ENCODE measurements at places on chromosomes 11 and 22.

- peak; percentile 8 for DNase-seq
These were observed 75.2 kb downstream of the DHCR7 start for GRCh38 chr11:71372693-71373657.

DNA sequence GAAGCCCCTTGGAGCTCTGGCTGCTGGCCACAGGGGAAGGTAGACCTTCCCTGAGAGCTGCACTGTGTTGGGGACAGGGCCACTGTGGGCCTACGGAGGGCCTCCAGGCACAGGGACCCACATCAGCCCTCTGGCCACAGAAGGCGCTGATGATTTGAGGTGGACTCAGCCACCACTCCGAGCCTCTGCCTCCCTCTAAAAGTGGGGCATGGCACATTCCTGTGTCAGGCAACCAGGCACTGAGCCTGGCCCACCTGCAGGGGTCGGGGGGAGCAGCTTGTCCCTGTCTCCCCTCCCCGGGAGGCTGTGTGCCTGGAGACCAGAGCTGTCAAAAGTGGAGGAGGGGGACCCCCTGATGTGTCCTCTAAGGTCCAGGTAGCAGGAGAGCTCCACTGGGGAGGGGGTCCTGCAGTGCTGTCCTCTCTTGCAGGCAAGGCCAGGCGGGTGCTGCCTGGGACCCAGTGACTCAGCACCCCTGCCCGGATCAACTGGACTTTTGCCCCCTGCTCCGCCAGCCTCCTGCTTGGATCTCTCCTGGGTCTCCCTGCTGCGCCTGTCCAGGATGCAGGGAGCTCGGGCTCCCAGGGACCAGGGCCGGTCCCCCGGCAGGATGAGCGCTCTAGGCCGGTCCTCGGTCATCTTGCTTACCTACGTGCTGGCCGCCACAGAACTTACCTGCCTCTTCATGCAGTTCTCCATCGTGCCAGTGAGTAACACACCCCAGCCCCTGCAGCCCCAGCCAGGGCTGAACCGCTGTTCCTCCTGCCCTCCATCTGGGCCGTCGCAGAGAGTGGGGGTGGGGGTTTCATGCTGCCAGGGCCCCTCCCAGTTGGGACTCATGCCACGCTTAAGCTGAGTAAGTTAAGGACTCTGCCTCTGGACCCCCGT, 17.5 kb upstream of the CDKN1C start:
- no peak for DNase-seq

DNA sequence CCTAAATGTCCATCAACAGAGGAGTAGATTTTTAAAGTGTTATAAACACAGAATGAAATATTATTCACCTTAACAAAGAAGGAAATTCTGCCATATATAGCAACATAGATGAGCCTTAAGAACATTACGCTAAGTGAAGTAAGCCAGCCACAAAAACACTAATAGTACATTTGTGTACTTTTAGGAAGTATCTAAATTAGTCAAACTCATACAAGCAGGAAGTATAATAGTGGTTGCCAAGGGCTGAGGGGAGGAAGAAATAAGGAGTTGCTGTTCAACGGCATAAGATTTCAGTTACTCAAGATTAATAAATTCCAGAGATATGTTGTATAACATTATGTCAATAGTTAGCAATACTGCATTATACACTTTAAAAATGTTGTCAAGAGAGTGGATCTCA, 181.7 kb upstream of the ZC3H12C start:
- DNase-seq = no peak

- no peak for DNase-seq
These were observed 128.2 kb downstream of the ZNF280B start for GRCh38 chr22:22380098-22381030.

DNA sequence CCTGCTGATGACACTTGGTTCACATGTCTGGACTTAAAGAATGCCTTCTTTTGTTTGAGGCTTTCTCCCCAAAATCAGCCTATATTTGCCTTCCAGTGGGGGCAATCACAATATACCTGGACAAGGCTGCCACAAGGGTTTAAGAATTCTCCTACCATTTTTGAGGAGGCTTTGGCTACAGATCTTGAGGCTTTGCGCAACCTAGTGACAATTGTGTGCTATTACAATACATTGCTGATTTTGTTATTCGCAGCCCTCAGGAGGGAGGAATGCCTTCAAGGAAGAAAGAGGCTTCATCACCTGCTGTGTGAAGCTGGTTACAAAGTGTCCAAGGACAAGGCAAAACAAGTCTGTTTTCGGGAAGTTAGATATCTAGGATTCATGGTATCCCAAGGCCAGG, 50.8 kb upstream of the OR4C15 start:
- DNase-seq = no peak

GRCh38 chr11:35454362-35454761, 35.0 kb upstream of the SLC1A2 start:
- DNase-seq = no peak

GRCh38 chr11:126185259-126186024, 26.0 kb downstream of the RPUSD4 start:
- DNase-seq = no peak

DNA sequence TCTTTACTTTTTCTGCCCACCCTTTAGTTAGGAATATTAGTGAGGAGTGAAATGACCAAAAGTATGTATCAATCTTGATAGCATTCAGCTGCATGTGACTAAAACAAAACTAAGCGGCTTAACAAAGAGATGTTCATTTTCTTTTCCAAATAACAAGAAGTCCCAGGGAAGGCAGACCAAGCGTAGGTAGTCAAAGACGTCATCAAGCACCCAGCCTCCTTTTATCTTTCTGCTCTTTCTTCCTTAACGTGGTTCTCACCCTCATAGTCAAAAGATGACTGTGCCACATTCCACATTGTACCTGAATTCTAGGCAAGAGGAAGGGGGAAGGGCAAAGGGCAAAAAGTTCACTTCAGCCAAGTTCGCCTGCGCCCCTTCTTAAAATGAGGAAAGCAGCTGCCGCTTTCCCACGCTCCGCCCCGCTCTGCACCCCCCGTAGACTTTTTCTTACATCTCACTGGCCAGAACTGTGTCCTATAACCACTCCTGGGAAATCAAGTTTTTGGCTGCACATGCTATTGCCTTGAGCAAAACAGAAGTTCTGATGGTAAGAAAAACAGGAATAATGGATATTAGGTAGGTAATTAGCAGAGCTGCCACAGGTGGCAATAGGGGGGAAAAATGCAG, 14.6 kb upstream of the PGM2L1 start:
- no peak for DNase-seq

- peak; percentile 25 for DNase-seq
These were observed 9.4 kb downstream of the CBX6 start for GRCh38 chr22:38862375-38863329.

- DNase-seq = no peak
These were observed 43.5 kb downstream of the PPFIA1 start for GRCh38 chr11:70313945-70314344.

DNA sequence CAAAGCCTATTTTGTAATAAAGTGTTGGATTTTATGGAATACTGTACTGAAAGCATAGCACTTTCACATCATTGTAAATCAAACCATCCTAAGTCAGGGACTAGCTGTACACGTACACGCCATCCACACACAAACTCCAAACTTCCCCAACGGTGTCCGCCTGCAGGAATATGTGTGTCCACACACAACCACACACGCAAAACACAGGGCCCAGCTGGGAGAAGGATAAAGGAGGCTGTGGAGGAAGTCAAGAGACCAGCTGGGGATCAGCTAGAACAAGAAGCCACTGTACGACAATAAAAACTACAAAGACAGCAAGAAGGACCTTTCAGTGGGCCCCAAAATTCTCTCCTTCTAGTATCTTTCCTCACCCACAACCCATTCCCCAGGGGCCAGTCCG, 1.6 kb downstream of the TRIM29 start:
- DNase-seq = no peak

- DNase-seq = no peak
These were observed 6.6 kb upstream of the MRGPRG start for GRCh38 chr11:3225159-3225758.

DNA sequence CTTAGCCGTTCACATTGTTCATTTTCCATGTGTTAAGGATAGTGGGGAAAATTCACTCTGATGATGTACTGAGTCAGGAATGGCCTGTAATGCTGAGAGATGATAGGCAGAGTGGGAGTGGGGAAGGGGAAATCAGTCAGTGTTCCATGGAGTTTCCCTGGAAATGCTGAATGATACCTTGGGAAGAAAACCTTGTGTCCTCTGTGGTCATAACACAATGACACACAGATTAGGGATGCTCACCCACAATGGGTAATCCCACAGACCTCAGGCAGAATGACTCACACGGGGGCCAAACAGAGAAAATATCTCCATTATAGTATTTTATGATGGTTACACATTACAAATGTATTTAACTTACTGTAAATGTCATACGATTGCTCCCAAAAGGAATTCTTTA, 118.0 kb downstream of the SNX19 start:
- no peak for DNase-seq

DNA sequence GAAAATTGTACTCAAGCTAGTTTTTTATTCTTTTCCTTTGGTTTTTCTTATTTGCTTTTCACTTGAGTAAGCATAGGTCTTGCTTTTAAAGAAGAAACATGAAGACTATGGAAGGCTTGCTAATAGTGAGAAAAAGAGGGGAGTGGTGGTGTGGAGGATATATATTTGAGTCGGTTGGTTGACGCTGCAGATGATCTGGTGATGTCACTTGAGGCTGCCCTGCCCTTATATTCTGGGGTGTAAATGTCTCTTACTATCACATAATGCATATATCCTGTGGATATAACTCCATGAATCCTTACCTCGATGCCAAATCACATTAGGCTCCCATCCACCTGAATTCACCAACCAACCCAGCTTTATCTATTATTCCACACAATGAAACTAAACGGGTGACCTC, 2.9 kb downstream of the GRIA4 start:
- DNase-seq = no peak

- DNase-seq = no peak
These were observed 28.7 kb downstream of the TMEM184B start for GRCh38 chr22:38244106-38244505.

DNA sequence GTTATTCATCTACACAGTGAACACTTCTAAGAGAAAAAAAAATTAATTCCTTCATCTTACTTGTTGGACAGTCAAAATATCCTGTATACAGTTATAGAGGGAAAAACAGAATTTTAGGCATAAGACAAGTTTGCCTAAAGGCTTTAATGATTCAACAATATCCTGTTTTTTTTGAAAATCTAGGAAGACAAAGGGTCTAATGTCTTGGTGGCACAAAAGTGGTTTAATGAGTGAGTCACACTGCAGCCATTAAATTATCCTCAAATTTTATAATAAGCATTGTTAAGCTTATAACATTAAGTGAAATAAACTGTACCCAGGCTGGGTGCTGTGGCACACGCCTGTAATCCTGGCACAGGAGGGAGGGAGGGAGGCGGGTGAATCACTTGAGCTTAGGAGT, 72.9 kb downstream of the GAB2 start:
- no peak for DNase-seq

GRCh38 chr22:37817705-37818408, 5.3 kb upstream of the GALR3 start:
- DNase-seq = peak; percentile 82

GRCh38 chr11:67614730-67615714, 8.3 kb downstream of the NDUFV1 start:
- no peak for DNase-seq

DNA sequence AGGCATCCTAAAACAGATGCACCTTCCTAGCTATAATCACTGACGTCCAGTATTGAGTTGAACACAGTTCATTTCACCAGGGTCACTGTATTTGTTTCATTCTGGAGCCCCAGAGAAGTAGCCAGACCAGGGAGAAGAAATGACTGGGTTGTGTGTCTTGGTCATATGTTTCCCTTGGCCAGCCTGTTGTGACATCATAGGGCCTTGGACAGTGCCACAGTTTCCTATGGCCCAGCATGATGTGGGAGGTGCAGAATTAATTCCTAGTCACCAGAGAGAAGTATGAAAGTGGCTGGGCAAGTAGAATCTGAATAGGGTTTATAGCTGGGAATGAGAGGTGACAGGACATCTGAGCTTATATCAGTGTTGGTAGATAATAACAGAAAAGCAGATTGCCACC, 84.0 kb upstream of the ZBED5 start:
- no peak for DNase-seq

- DNase-seq = no peak
These were observed 10.1 kb downstream of the PKNOX2 start for GRCh38 chr11:125174686-125175085.

GRCh38 chr22:42323971-42324370, 53.5 kb upstream of the TCF20 start:
- no peak for DNase-seq

- DNase-seq = no peak
These were observed 7.4 kb upstream of the TH start for GRCh38 chr11:2178906-2179494.

DNA sequence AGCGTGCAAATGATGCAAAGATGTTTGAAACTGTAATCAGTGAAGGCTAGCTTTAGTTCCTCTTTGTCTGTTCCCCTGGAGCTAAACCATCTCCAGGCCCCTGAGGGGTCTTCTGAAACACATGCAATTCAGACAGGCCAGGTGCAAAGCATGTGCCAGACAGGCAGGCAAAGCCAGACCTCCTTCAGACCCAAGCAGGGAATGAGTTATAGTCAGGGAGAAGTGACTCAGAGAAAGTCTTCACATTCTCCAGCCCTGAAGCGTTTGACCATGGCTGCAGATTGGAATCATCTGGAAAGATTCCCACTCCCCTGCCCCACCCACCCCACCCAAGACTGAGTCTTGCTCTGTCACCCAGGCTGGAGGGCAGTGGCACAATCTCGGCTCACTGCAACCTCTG, 187.0 kb upstream of the ISX start:
- no peak for DNase-seq

- DNase-seq = no peak
These were observed 45.4 kb downstream of the WNT11 start for GRCh38 chr11:76160856-76161255.

DNA sequence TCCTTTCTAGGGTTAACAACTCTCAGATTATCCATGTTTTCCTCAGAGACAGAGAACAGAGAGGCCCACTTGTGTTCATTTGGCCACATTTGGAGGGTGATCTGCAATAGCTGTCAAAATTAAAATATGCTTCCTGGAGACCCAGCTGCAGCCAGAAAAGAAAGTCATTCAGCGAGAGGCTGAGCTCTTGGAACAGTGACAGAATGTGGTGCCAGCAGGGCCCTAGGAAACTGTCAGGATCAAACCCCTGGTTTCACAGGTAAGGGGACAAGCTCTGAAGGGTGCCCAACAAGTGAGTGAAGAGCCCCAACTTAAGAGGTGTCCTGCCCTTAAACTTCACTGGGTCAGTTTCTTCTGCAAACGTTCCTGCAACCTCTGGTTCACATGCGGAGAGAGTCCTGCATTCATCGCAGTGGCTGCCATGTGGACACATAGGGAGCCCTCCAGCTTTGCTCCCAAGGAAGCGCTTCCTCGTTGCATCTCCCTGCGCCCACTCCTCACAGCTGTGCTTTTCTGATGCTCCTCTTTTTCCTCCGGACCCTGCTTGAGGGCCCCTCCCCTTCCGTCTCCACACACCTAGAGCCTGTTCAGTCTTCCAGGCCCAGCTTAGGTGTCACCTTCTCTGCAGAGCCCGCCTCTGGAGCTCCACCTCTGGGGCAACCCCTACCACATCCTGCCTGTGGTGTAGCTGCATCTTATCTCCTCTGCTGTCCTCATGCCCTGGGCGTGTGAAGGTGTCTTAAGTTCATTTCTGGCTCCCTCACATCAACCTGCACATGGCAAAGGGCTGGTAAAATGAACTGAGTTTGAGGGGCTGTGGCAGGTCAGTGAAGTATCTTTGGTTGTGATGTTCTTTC, 3.9 kb downstream of the UCP3 start:
- no peak for DNase-seq

Measured in anterior cingulate cortex (tissue), 58 donors.